ENCODE measurements at places on chromosomes 5 and 9. TPM values are rescaled to one million over a fixed set of nuclear protein-coding genes. Genes with fewer than 3 reads are reported as not detected.

Gene CDKN2A
- 29.7 TPM for polyA plus RNA-seq

Gene F2R
- 324 TPM for polyA plus RNA-seq

Gene ISL1
- polyA plus RNA-seq, result not detected

Gene LCN15
- not detected for polyA plus RNA-seq

Gene ARID3C
- polyA plus RNA-seq, result not detected

Gene PCDHGB7
- 16.2 TPM for polyA plus RNA-seq

Gene HAVCR1
- polyA plus RNA-seq, result 0.29 TPM

Gene HIGD2A
- 89.8 TPM for polyA plus RNA-seq

Gene MAMDC2
- polyA plus RNA-seq, result 10.4 TPM

Gene MOB3B
- 0.32 TPM for polyA plus RNA-seq

Gene CER1
- not detected for polyA plus RNA-seq

Gene TCF7
- polyA plus RNA-seq, result 2.1 TPM

Gene ARL14EPL
- polyA plus RNA-seq, result 0.05 TPM

Gene ENTPD8
- not detected for polyA plus RNA-seq

Gene CDC23
- 38.1 TPM for polyA plus RNA-seq

Gene SURF6
- 6.2 TPM for polyA plus RNA-seq

Gene MAPK9
- 35.1 TPM for polyA plus RNA-seq

Gene SLF1
- 3.1 TPM for polyA plus RNA-seq

Gene FOXD1
- 7.5 TPM for polyA plus RNA-seq

Gene AGXT2
- not detected for polyA plus RNA-seq

Gene TXNDC8
- not detected for polyA plus RNA-seq

Gene CPLANE1
- polyA plus RNA-seq, result 18.5 TPM

Gene PCDH12
- not detected for polyA plus RNA-seq

Gene PCDHA12
- polyA plus RNA-seq, result not detected

Gene TGFBI
- polyA plus RNA-seq, result 2,576 TPM

Gene ATP10B
- not detected for polyA plus RNA-seq

Gene PTGES
- polyA plus RNA-seq, result 21.4 TPM

Gene AFAP1L1
- 2.6 TPM for polyA plus RNA-seq

Gene LHX6
- not detected for polyA plus RNA-seq

Gene PDE8B
- 0.02 TPM for polyA plus RNA-seq

Gene FAM78A
- polyA plus RNA-seq, result 0.26 TPM

Gene TRPM3
- polyA plus RNA-seq, result 0.01 TPM

Gene SPATA31A3
- not detected for polyA plus RNA-seq

Gene SLC35D2
- 24.1 TPM for polyA plus RNA-seq

Gene PCDHGA6
- polyA plus RNA-seq, result 4.8 TPM

Gene CARD9
- polyA plus RNA-seq, result 0.93 TPM

Gene SMIM32
- not detected for polyA plus RNA-seq

Data from AG04450 (cell line).